ENCODE measurements at places on chromosomes 12 and 14. TPM values are rescaled to one million over a fixed set of nuclear protein-coding genes. Genes with fewer than 3 reads are reported as not detected.
A peak's percentile ranks its signal among the peaks of the same experiment; 100 is the strongest.

Gene ANGEL1
- 13.0 TPM for total RNA-seq

Gene SIX4
- 1.5 TPM for total RNA-seq

Gene PDE3A
- total RNA-seq: 9.6 TPM

DNA sequence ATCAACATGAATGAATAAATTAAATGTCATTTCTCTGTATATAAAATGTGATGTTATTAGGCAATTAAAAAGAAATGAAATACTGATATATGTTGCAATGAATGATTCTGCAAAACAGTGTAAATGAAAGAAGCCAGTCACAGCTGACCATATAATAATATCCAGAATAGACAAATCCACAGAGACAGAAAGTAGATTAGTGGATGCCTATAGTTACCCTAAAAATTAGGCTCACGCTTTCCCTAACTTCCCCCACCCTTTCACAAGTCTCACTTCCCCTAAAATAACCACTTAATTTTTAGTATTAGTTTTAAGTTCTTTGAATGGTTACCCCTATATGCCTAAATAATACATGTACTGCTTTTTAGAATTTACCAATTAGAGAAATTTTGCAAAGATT, 348.9 kb upstream of the FAR2 start:
- peaks cover 10% of the 10 kb centered on the region for H3K4me1 ChIP-seq
- no peak for DNase-seq
- H3K27me3 ChIP-seq: no peaks in the 10 kb centered on the region
- H3K36me3 ChIP-seq: no peaks in the 10 kb centered on the region
- H3K4me3 ChIP-seq: no peak overlapping the region

Gene PAX9
- total RNA-seq: 1.5 TPM

Gene RBMS2
- 20.6 TPM for total RNA-seq

GRCh38 chr14:50065583-50065982, 50.8 kb downstream of the VCPKMT start:
- peaks cover 25% of the 10 kb centered on the region for H3K4me1 ChIP-seq
- H3K36me3 ChIP-seq: no peaks in the 10 kb centered on the region
- H3K4me3 ChIP-seq: no peak overlapping the region
- H3K27ac ChIP-seq: peak overlapping the region; percentile 32
- H3K27me3 ChIP-seq: no peaks in the 10 kb centered on the region
- DNase-seq: no peak

DNA sequence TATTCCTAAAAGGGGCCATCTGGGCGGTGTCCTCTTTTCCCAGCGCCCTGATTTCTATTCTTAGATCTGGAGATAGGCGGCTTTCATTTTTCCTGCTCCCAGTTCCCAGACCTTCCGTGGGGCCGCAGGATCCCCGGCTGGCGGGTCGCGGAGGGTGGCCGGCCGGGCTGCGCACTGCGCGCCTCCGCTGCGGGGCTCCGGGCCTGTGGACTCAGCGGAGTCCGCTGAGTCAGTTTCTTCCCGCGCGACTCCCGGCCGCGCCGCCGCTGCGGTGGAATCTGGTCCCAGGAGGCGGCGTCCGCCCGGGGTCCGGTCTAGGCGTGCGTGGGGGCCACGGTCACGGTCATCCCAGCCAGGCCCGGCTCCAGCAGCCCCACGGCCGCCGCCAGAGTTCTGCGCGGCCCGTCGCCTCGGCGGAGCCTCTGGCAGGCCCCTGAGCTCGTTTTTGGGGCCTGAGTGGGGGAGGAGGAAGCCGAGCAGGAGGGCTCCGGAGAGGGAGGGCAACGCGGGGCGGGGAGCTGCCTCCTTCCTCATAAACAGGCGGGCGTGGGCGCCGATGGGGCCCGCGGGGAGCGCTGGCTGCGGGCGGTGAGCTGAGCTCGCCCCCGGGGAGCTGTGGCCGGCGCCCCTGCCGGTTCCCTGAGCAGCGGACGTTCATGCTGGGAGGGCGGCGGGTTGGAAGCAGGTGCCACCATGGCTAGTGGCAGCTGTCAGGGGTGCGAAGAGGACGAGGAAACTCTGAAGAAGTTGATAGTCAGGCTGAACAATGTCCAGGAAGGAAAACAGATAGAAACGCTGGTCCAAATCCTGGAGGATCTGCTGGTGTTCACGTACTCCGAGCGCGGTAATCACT, at the start of gene LRRK2:
LRRK2 (plus strand) TSS at position 559 of the 853 bp plus-strand sequence; CDS start at position 694, 135 bp downstream.
- H3K27me3 ChIP-seq: no peaks in the 10 kb centered on the region
- peak within 1 kb of the TSS; percentile 96 for H3K27ac ChIP-seq
- H3K4me1 ChIP-seq: peaks cover 21% of the 10 kb centered on the region
- DNase-seq: peak; percentile 92
- H3K4me3 ChIP-seq: peak within 1 kb of the TSS; percentile 76

- peaks cover 13% of the 10 kb centered on the region for H3K4me1 ChIP-seq
- H3K27me3 ChIP-seq: no peaks in the 10 kb centered on the region
- DNase-seq: peak; percentile 71
These were observed 233.5 kb downstream of the EFCAB11 start for GRCh38 chr14:89720741-89721729.

GRCh38 chr14:32169191-32169590, 32.7 kb upstream of the RNU6-7 start:
- DNase-seq: no peak
- no peak overlapping the region for H3K27ac ChIP-seq
- H3K36me3 ChIP-seq: no peaks in the 10 kb centered on the region
- no peaks in the 10 kb centered on the region for H3K27me3 ChIP-seq
- no peak overlapping the region for H3K4me3 ChIP-seq

DNA sequence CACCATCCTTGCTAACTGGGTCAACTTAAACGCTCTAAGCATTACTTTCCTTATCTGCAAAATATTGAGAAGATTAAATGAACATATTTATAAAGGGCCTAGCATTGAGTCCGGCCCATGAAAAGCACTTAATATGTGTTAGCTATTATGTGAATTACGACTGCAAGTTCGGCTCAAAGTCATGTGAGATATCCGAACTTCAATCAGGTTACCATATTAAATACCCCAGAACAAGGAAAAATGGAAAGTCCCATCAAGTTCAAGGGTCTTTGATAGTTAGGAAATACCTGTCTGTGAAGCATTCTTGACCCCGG, 487 bp upstream of the NRDE2 start:
- peak overlapping the region; percentile 84 for H3K27ac ChIP-seq
- DNase-seq: no peak
- peaks cover 13% of the 10 kb centered on the region for H3K4me1 ChIP-seq
- peak overlapping the region; percentile 80 for H3K4me3 ChIP-seq

DNA sequence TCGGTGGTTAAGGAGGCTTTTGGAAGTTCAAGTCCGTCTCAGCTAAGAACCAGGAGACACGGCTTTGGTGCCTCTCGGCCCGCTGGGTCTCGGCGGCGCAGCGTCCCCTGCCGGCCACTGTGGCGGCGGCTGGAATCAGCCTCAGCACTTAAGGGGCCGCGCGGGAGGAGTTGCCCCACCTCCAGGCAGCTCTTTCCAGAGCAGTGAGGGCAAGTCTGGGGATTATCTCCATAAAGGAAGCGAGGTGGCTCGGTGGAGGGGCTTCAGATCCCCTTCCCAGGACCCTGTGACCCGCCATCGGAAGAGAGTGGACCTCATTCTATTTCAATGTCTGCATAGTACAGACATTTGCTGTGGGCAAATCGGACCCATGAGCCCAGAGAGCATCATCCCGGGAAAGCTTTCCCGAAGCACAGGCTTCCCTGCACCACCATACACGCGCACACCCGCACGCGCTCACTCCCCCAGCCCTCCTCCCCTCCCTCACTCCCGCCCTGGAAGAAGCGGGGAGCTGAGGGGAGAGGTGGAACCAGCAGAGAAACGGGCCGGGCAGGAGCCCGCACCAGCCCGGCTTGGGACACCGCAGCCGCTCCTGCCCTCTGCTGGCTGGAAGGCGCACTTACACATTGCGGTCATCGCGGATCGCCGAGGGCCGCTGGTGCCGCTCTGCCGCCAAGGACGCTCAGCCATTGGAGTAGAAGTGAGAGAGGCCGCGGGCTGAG, 15.9 kb downstream of the RNASE2 start:
- H3K27me3 ChIP-seq: no peaks in the 10 kb centered on the region
- no peaks in the 10 kb centered on the region for H3K36me3 ChIP-seq
- H3K4me3 ChIP-seq: peak overlapping the region; percentile 63
- H3K27ac ChIP-seq: peak overlapping the region; percentile 91
- DNase-seq: no peak
- peaks cover 4% of the 10 kb centered on the region for H3K4me1 ChIP-seq

DNA sequence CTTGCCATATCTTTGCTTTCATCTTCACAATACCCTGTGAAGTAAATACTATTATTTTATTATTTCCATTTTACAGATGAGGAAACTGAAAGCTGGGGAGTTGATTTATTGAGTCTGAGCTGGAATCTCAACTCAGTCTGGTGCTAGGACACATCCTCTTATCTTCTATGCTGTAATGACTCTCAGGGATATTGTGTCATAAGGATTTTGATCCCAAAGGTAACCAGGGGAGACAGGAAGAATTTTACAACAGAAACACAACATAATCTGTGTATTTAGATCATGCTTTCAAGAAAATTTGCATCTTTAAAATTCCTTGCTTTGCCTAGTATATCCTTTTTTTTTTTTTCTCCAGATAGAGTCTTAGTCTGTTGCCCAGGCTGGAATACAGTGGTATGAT, 123.3 kb upstream of the BTG1 start:
- H3K4me3 ChIP-seq: no peak overlapping the region
- no peak for DNase-seq
- no peak overlapping the region for H3K27ac ChIP-seq

Gene ZC2HC1C
- total RNA-seq: not detected

Gene GPRC5D
- not detected for total RNA-seq

GRCh38 chr14:72888192-72888591, 5.7 kb downstream of the DPF3 start:
- no peaks in the 10 kb centered on the region for H3K27me3 ChIP-seq
- no peak overlapping the region for H3K27ac ChIP-seq
- no peak for DNase-seq

DNA sequence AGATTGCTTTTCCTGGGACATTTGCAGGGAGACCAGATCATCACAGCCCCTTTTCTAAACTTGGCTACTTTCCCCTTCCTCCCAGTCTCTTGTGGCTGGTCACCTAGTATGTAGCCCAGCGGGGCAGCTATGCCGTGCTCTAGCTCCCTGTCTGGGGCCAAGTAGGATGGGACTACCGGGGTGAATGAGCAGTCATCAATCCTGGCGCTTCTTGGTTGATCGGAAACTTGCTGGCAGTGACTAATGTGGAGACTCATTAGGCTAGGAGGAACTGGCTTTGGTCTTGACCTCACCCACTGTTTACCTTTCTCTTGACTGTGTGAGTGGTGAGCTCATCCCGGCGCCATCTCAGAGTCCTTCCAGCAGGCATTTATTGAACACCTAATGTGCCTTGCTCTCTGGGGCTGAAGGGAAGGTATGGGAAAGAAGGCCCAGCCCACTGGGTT, 15.9 kb downstream of the PLEKHG3 start:
- H3K36me3 ChIP-seq: no peaks in the 10 kb centered on the region
- no peak overlapping the region for H3K4me3 ChIP-seq
- H3K4me1 ChIP-seq: peaks cover 97% of the 10 kb centered on the region

- H3K4me3 ChIP-seq: no peak overlapping the region
- no peaks in the 10 kb centered on the region for H3K4me1 ChIP-seq
- no peak for DNase-seq
These were observed 299.4 kb downstream of the ADAMTS20 start for GRCh38 chr12:43252585-43252984.

DNA sequence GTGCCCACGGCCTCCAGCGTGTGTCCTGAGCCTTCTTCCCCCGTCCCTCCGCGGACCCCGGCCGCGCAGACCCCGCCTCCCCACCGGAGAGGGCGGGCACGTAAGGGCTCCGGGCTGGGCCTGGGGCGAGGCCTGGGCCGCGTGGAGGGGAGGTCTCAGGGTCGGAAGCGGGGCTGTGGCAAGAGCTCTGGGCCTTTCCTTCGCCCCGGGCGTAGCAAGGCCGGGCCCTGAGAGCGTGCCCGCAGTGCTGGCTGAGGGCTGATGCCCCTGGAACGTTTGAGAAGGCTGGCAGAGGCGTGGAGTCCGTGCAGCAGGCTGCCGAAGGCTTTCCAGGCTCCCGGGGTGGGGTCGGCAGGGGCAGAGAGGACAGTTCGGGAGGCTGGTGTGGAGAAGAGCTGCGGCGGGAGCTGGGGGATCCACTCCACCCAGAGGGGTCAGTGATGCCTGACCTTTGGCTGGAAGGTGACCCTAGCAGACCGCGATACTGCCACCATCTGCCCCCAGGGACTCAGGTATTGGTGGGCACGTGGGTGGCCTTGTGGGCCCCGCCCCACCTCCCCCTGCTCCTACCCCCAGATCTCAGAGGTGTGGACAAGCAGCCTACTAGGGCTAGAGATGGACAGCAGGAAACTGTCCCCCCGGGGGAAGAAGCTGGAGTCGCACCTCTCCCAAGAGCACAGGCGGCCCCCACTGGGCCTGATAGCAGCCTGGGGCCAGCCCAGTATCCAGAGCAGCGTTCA, 558 bp downstream of the TEX22 start:
- H3K4me1 ChIP-seq: peaks cover 27% of the 10 kb centered on the region
- H3K4me3 ChIP-seq: peak overlapping the region; percentile 82
- no peaks in the 10 kb centered on the region for H3K27me3 ChIP-seq
- H3K36me3 ChIP-seq: no peaks in the 10 kb centered on the region
- DNase-seq: no peak

DNA sequence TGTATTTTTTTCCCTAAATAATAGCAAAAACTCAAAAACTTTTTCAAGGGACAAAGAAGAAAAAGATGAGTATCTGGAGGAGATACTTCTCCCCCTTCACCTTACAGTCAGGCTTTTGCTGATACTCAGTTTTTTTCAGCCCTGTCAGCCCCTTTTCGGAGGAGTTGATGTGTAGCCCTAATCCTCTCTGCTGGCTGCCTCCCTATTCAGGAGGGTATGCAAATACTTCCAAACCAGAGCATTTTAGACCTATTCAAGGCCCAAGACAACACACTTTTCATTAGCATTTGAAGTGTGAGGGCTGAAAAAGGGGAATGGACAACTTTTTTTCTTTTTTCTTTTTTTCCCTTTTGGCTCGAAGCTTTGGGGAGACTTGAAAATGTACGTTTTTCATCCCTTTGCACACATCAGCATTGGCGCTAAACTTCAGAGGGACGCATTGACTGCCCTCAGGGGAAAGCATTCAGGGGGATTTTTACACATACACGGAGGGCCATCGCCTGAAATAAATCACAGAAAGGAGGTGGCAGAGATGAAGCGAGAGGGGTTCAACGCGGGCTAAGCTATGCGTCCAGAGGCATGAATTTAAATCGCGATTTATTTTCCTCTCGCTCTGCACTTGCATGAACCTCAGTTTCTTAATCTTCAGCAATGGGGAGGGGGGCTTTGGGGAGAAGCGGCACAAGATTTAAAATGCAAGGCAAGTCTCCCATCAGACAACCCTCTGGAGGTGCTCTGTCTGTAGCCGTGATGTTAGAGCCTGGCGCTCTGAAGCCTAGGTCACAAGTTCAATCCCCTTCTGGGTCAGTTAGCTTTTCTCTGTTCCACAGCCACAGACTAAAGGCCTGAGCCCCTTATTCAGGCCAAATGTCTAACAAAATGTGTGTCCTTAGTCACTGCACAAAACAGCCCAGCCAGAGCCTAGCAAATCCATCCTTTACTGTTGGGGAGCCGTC, 86.3 kb downstream of the ASCL1 start:
- no peak overlapping the region for H3K4me3 ChIP-seq
- DNase-seq: no peak
- no peaks in the 10 kb centered on the region for H3K27me3 ChIP-seq
- no peak overlapping the region for H3K27ac ChIP-seq
